ENCODE measurements at places on chromosomes 4 and X. TPM values are rescaled to one million over a fixed set of nuclear protein-coding genes. Genes with fewer than 3 reads are reported as not detected.

The TCEAL3 gene
- 21.6 TPM for total RNA-seq

The RNF128 gene
- 8.1 TPM for total RNA-seq

The PDGFC gene
- 67.3 TPM for total RNA-seq

The RAI2 gene
- total RNA-seq = 1.3 TPM

The FMR1NB gene
- total RNA-seq = not detected

The HPSE gene
- total RNA-seq = 0.17 TPM

The CXCL11 gene
- not detected for total RNA-seq
